ENCODE measurements at places on chromosomes 2 and 18.

- no peak for DNase-seq
Observed at GRCh38 chr2:188527581-188527993, 235.9 kb downstream of the GULP1 start.

- no peak for DNase-seq
Observed at GRCh38 chr18:22932885-22933205, 283 bp upstream of the RBBP8 start.

DNA sequence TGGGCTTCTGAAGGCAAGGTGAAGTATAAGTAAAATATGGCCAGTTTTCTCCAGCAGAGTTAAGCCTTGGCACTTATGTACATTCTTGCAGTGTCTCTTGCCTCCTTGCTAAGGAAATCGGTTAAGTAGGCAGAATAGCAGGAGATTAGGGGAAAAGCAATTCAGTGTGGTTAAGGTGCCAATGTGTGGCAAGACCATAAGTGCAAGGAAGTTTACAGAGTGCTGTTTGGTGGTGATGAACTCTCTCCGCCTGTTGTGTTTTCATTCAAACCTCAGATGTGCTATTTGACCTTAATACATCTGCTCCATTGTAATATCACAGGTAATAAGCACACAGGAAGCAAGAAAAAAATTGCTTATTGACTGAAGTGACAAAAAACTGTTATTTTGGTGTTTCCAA, 156.1 kb downstream of the MGAT5 start:
- no peak for DNase-seq

- DNase-seq, result no peak
Observed at GRCh38 chr2:149023091-149023490, 15.4 kb upstream of the LYPD6B start.

GRCh38 chr2:186695081-186695756, 1.4 kb downstream of the FAM171B start:
- peak; percentile 47 for DNase-seq

DNA sequence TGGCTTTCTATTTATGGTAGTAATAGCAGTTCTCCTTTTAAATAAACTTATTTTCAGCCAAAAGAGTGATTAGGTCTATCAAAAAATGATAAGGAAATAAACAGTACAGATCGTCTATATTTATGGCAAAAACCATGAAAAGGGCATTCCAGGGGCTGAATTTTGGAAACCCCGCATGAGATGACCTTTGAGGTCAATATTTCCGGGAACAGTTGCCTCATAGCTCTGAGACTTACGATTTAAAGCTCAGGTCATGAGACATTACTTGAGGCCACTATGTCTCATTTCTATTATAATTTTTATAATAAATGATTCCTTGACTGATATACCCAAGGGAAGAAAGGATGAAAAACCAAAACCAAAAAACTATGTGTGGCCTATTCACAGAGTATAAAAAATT, 101.1 kb downstream of the LDLRAD4 start:
- DNase-seq, result no peak

Data from GM04503 (cell line).